Stimulated activated CD4-positive, alpha-beta T cell treated with anti-CD3 and anti-CD28 coated beads, Interleukin-4, amount 100 ng/mL, for 48 hours (primary cell): ENCODE measurements at places on chromosomes 13 and 19.

DNA sequence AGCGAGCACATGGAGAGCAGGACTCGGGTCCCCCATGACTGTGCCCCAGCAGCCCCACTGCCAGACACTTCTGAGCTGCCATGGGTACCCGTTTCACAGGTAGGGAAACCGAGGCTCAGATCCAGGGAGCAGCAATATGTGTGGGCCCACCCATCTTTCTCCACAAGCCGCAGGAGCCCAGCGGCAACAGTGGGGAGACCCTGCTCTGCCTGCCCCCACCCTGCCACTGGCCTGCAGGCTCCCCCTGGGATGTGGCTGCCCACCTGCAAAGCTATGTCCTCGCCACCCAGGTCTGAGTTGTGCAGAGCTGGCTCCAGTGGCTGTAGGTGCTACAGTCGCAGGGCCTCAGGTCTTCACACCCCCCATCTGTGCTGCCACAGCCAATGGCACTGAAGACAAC, 50.6 kb upstream of the C1QTNF9B start:
- DNase-seq = no peak

- no peak for DNase-seq
Observed at GRCh38 chr19:34573226-34573864, 91.8 kb downstream of the WTIP start.

GRCh38 chr19:4504891-4505569, 13.3 kb downstream of the PLIN4 start:
- no peak for DNase-seq

- DNase-seq = no peak
Observed at GRCh38 chr13:27259831-27260230, 8.5 kb downstream of the RPL21 start.

- no peak for DNase-seq
Observed at GRCh38 chr13:68509734-68510621, 1279.8 kb upstream of the PCDH9 start.

- DNase-seq = no peak
Observed at GRCh38 chr13:99979453-99980200, 2.0 kb upstream of the ZIC2 start.

GRCh38 chr19:50331221-50331993, 2.2 kb upstream of the KCNC3 start:
- no peak for DNase-seq

GRCh38 chr13:52812941-52813340, 35.5 kb downstream of the PCDH8 start:
- DNase-seq = no peak

DNA sequence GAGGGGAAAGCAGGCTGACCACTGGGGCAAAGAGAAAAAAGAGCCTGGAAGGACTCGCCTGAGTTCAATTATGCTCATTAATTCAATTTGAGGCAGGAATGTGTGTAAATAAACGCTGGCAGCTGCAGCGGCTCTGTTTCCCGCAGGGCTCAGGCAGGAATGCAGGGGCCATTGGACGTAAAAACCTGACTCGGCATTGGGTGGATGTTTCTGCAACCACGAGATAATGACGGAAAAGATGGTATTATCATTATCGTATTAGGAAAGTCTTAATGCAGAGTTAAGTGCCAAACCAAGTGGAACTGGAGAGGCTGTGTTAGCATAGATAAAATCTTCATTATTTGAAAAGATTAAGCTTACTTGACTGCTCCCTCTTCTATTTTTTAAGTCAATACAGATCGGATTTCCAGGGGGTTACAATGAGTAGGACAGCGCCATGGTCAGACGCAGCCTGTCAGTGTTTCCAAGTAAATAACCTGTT, 169.8 kb downstream of the SHISA2 start:
- no peak for DNase-seq

DNA sequence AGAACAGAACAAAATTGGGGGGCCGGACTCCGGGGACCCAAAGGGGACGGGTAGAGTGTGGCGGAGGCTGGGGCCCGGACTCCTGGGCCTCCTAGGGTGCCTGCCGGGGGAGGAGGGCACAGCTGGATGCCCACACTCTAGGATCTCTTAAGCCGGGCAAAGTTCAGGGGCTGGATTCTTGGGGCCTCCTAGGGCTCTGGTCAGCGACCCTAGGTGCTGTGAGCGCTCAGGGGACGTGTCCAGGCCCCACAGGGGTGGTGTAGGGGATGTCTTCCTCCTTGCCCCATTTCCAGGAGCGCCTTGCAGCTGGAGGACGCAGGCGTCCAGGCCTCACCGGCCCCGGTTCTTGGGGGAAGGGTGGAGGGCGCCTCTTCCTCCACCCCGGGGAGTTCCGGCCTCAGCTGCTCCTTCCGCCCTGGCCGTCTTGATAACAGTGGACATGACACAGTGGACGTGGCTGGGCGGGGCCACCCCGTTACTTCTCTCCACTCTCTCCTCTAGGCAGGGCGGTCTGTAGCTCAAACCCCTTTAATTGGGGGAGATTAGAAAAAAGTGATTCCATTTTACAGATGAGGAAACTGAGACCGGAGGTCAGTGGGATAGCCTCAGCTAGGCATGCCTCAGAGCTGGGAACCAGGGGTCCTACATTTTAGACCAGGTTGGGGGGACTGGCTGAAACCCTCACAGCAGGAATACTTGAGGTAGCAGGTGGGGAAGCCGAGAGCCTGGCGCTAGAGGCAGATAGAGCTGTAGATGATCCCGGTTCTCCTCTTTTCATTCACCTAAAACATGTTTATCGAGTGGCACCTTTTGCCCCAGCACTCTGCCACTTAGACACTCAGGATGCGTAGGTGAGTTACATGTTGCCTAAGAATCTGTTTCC, 705 bp downstream of the STXBP2 start:
- DNase-seq = no peak

DNA sequence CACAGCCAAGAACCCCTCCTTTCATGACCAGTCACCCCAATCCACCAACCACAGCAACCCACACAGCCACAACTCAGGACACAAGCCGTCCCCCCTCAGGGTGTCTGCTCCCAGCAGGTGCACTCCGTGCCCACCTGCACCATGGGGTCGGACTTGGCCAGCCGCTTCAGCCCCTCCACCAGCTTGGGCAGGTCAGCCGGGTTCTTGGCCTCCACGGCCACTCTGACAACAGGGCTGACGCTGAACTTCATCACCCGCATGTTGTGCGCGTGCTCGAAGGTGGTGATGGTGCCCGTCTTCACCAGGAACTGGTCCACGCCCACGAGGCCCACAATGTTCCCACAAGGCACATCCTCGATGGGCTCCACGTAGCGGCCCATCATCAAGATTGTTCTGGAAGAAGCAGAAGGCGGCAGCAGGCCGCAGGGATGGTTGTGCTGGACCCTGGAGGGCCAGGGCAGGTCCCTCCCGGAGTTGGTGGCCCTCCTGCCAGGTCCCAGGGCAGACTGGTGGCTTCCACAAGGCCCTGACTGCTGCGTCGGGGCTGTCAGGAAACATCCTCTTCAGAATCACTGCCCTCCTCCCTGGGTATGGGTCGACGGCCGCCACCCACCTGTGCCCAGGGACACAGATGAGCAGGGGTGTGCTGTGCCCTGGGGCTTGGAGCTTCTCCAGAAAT, 5.5 kb downstream of the EEF2 start:
- no peak for DNase-seq

DNA sequence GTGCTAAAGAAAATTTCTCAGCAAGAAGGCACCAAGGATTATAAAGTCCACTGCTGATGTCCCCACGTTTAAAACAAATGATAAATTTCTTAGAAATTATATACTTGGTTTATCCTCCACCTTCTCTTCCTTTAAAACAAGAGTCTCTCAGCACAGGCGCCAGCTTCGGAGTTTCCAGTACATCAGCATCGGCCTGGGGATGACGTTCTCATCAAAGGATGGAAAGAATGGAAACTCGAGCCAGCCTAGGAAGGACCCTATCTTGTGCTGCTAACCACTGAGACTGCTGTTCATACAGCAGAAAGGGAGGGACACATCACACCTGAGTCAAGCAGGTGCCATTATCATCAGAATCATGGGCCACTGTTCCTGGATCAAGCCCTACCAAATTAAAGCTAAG, 29.8 kb upstream of the ZNF83 start:
- DNase-seq = no peak

DNA sequence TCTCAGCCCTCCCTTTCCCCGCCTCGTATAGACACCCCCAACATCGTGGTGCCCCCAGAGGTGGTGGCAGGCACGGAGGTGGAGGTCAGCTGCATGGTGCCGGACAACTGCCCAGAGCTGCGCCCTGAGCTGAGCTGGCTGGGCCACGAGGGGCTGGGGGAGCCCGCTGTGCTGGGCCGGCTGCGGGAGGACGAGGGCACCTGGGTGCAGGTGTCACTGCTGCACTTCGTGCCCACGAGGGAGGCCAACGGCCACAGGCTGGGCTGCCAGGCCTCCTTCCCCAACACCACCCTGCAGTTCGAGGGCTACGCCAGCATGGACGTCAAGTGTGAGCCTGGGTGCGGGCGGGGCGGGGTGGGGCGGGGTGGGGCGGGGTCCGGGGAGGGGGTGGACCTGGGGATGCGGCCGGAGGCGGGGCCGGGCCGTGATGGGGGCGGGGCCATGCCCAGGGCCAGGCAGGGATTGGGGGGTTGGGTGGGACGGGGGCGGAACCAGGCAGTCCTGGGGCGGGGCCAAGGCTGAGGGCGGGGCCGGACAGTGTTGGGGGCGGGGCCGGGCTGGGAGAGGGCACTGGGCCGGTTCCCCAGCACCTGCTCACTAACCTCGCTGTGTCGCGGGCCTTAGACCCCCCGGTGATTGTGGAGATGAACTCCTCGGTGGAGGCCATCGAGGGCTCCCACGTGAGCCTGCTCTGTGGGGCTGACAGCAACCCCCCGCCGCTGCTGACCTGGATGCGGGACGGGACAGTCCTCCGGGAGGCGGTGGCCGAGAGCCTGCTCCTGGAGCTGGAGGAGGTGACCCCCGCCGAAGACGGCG, 7.8 kb downstream of the MAG start:
- no peak for DNase-seq

DNA sequence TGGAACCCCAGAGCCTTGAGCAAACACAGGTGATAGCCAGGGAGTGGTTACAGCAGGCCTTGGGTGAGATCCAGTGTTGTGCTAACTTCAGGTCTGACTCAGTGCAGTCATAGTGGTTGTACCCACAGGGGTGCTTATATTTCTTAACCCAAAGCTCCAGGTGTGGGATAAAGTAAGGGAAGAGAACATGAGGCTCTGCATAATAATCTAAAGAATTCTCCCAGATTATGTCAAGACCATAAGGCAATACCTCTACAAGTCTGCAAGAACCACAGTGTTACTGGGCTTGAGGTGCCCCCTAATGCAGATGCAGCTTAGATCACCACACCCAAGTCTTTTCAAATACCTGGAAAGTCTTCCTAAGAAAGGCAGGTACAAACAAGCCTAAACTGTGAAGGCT, 485.4 kb downstream of the RFC3 start:
- DNase-seq = no peak

GRCh38 chr19:2197270-2197669, 33.5 kb downstream of the DOT1L start:
- DNase-seq = no peak

GRCh38 chr19:3034656-3035541, 5.8 kb upstream of the TLE2 start:
- DNase-seq = peak; percentile 42

DNA sequence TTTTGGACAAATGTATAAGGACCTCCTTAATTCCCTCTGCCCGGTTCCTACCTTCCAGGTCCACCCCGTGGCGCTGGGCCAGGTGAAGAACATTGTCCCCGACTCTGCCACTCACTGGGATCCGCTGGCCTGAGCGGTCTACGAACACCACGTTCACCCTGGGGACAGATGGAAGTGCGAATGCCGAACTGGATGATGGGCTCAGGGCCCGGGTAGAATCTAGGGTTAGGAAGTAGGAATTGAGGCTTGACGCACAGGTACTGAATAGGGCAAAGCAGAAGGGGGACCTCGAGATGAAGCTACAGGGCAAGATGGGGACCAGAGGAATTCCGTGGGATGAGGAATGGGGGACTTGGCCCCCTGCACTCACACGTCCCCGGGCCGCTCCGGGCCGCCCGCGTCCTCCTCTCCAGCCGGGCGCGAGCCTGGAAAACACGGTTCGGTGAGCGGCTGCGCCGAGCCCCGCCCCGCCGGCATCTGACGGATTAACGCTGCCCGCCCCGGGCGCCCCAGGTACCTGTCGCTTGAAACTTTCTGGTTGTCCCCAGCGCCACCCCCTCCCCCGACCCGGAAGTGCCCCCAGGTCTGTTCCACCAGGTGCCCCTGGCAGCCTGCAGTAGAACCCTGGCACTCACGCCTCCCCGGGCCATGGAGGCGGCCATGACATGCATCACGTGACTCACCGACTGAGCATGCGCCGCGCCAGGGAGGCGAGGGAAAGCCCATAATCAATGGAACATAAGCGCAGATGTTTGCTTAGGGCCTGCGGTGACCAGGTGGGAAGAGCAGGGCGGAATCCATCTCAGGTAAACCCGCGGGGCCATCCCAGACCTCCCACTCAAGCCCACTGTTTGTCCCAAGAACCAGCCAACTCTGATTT, at the start of gene FDX2:
Gene FDX2, minus strand, starts transcription at position 681 of the 880 bp plus-strand sequence. Its CDS starts 19 bp downstream, at position 662.
- peak; percentile 90 for DNase-seq

GRCh38 chr13:91079176-91079575, 268.3 kb upstream of the MIR17HG start:
- DNase-seq = no peak

DNA sequence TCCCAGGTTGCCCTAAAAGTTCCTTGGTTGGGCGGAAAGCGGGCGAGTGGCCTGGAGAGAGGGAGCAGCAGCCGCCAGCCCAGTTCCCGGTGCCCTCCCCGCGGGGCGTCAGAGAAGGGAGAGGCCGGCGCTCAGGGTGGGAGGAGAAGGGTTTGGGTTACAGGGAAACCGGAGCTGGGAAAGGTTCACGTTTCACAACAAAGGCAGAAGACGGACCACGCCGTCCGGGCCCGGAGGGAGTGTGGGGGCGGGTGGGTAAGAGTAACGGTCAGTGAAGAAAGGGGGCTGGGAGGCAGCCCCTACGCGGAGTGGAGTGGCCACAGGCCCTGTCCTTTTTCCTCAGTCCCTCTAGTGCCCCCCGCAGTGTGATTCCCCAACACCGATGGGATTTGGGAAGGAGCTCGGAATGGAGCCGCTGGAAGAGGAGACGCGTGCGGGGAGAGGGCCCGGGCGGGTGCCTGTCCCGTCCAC, 1.6 kb downstream of the SIX5 start:
- DNase-seq = no peak
